GM12892 (cell line): ENCODE measurements at places on chromosomes 6 and 20.

DNA sequence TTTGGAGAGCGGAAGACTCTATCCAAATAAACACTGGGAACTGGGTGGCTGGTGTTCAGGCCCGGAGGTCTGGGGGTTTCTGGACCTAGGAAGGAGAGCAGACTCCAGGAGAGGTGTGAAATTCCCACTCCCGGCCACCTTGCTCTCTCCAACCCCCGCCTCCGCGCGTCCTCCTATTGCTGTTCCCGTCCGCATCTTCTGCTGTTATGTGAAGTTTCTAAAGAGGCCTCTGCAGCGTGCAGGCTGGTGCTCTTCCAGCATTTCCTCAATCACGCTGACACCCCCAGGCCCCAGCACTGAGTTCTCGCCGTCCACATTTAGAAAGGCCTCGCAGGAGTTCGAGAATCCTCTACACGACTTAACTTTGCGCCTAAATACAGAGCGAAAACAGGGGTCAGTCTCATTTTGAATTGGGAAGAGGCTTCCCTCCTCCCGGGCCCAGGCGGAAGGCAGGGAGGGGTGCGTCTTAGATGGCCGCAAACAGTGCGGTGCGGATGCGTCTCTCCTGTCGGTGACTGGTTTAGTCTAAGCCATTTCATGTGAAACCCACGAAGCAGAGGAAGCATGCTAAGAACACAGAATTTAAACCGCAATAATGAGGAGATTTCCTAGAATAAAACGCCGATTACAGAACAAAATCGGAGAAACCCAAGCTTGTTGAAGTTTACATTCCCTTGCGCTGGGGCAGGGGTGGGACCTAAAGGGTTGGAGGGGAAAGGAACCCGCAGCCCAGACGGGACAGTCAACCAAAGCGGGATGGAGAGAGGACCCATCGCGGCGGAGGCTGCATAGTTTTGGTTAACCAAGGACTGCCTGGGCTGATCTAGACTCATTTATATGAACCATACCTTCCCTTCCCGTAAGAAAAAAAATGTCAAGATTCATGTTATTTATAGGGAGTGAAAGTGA is 4.0 kb upstream of the FOXF2 start:
- no peak for DNase-seq

GRCh38 chr6:90500458-90500857 is 86.4 kb downstream of the MAP3K7 start:
- no peak for DNase-seq

DNA sequence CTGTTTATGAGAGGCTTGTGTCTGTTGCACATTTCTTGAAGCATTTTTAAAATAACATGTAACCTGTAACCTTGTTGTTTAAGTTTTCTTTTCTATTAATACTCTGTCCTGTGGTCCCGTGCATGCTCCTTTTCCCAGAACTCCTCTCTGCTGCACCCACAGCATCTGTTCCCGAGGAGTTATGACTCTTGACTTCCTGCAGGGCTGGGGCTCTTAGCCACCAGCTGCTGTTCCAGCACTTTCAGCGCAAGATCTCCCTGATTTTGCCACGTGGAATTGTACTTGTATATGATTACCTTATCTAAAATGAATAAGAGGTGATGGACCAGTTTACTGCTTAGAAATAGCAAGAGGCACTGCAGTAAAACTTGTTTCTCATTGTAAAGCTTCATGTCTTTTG is 150.6 kb downstream of the QKI start:
- DNase-seq, result no peak

GRCh38 chr6:88141561-88142296 is 24.4 kb downstream of the CNR1 start:
- peak; percentile 34 for DNase-seq

GRCh38 chr6:122694602-122695001 is 84.4 kb downstream of the PKIB start:
- no peak for DNase-seq

DNA sequence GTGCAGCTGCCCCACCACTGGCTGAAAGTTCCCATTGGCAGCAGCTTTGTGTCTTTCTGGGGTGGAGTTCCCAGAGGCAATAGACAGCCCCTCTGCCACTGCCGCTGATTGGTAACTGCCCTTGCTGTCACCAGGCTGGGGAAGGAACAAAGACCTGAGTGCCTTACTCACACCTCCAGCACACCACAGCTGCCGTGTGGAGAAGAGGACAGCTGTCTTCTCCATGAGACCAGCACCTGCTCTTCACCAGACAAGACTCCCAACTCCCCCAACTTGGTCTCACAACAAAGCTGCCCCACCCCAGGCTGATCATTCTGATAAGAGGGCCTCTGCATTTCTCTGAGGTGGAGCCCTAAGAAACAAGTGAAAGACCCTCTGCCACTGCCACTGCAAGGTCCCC is 39.7 kb upstream of the PTCHD4 start:
- no peak for DNase-seq

GRCh38 chr20:14418376-14418775 is 81.0 kb upstream of the FLRT3 start:
- no peak for DNase-seq

- DNase-seq, result no peak
Measured at GRCh38 chr20:46408281-46408731, 1.9 kb upstream of the ELMO2 start.

GRCh38 chr20:13338999-13339411 is 117.9 kb downstream of the ISM1 start:
- no peak for DNase-seq

DNA sequence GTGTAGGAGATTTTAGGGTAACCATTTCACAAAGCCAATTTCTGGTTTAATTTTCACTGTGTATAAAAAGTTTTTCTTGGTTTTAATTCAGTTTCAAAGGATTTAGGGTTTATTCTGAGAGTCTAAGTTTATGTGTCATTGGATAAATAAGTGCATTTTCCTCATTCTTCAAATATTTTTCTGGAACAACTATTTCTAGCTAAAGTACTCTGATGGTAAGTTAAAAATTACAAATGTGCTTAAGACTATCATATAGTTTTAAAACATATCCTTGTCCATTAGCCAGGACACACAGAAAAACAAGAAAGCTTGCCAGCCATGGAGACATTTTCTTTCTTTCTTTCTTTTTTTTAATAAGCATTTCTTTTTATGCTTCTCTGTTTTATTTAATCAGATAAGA is 333.0 kb downstream of the RFPL4B start:
- no peak for DNase-seq

DNA sequence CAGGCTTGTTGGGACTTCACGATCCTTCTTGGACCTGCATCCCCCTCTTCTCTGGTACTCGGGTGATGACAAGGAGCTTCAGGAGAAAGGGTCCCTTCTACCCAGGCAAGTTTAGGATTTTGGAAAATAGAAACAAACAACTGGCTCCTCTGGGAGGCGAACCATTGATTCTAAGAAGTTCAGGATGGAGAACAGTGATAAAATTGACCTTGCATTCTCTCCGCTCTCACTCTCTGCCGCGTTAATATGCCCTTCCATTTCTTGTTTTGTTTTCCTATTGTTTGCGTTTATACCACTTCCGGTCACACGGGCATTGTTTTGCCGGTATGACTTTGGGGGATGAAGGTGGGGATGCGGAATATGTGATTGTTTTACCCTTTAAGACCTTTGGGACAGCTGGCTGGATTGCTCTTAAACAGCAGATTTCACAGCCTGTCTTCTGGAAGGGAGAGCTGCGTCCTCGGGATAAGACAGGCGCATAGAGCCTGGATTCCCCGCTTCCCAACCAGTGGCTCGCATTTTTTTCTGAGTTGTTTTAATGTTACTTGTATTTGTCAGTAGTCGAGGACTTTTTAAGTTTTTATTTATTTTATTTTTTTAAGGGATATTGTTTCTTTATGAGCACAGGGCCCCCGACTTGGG is 144.3 kb upstream of the ZNF184 start:
- DNase-seq, result no peak

DNA sequence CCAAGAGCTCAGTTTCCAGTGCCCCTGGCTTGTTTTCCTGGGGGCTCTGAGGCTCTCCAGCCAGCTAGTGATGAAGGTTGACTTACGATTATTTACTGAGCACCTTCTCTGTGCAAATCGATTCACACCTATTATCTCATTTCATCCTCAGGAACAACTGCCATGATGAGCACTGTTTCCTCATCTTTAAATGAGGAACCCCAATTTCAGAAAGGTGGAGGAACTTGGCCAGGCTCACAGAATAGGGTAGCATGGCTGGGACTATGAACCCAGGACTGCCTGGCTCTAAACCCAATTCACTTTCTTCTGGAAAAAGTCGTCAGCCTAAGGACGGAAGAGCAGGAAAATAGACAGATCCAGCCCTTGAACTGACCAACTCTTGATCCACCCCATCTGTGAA is 3.5 kb upstream of the BPI start:
- DNase-seq, result no peak

DNA sequence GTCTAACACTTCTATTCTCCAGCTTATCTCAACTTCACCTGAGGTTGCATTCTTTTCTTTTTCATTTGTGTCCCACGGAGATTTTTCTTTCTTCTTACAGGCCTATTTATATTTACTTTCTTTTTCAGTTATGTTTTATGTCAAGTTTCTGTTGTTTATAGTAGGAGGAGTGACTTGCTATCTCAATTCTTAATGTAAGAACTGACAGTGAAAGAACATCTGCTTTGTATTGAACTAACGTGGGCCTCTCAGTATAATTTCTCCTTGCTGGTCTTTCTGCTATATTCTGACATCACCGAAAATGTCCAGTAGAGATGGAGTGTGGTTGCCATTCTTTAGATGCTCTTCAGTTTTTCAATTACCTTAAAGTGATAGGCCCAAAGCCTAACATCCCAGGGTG is 521.7 kb downstream of the EPM2A start:
- DNase-seq, result no peak

GRCh38 chr20:58645412-58645968 is 5.6 kb upstream of the STX16 start:
- no peak for DNase-seq

DNA sequence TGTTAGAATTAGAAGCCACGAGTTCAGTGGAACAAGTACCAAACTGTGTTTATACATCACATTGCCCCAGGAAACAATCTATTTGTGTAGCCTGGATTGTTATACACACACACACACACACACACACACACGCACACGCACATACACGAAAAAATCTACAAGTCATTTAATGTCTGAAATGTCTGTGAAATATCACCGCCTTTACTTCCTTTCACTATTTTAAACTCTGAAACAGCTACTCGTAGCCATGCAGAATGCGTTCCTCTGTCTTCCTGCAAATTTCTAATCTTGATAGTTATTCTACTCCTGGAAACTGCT is 84.4 kb upstream of the SCAF8 start:
- DNase-seq, result no peak

DNA sequence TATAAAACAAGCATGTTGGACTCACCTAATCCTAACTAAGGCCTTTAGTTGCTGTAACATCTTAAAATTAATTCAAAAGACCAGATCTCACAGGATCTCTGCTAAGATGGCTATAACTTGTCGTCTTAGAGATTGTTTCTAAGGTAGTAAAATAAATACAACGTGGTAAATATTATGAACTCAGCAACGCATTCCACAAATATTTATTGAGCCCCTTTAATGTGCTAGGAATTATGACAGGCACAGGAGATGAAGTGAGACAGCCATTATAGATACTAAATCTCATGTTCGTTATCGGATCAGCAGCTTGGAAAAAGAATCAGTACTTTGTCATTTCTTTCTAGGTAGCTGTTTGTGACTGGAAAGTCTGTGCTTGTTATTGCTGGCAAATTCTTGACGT is 20.9 kb upstream of the MCM3 start:
- DNase-seq, result no peak

DNA sequence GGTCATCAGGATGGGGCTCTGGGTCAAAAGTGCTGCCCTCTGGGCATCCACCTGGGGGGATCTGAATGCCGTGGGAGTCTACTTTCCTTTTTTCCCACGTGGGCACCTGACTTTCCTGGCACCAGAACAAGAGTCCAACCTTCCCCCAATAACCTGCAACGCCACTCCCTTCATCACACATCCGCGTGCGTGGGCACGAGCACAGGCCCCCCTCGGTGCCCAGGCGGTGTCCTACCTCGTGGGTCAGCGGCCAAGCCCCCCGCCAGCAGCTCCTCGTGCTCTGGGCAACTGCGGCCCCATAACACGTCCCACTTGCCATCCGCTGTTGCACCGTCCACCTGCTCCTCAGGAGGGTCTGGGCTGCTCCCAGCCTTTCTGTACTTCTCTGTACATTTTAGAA is 87.0 kb downstream of the YTHDF1 start:
- no peak for DNase-seq

DNA sequence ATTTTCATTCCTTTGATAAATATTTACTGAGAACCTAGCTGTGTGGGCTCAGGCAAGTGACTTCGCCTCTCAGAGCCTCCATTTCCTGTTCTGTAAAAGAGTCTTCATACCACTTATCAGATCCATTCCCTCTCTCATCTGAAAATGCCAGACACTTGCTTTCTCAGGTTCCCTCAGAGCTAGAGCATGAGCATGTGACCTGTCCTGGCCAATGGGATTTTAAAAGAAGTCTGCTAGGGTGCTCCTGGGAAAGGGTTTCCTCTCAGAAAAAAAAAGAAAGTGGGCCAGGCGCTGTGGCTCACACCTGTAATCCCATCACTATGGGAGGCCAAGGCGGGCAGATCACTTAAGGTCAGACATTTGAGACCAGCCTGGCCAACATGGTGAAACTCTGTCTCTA is 5.3 kb downstream of the KCNB1 start:
- no peak for DNase-seq

DNA sequence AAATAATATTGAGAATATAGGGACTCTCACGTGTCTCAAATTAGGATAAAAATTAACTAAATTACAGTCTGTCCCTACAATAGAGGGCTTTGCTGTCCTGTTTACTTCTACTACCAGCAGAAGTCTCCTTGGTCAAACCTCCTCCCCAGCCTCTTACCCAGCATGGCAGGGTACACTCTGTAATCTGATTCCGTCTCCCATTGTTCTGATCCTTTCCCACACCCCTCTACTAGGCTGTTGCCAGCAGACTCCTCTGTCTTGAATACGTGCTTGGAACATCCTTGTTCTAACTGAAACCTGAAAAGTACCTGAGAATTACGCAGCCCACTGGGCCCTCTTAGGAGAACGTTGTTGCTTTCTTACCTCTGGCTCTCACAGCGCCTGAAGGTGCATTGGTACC is 112.2 kb upstream of the PREP start:
- no peak for DNase-seq

- no peak for DNase-seq
Measured at GRCh38 chr6:34871853-34872252, 16.0 kb downstream of the TAF11 start.

- no peak for DNase-seq
Measured at GRCh38 chr20:53187392-53188068, 215.4 kb downstream of the TSHZ2 start.

DNA sequence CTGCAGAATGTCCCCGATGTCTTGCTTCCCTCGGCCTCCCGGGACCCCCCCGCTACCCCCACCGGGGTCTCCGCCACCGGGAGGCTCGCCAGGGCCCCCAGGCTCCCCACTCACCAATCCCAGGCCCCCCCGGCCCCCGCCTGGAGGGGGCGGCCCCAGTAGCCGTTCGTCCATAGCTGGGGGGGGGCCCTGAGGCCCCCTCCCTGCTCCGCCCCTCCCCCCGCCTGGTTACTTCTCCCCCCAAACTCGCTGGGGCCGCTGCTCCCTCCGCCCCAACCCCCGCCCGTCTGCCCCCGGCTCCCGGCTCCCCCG is 304 bp downstream of the PBX2 start:
- no peak for DNase-seq

- no peak for DNase-seq
Measured at GRCh38 chr20:51347831-51348230, 194.7 kb downstream of the NFATC2 start.
